ENCODE measurements at places on chromosomes 7 and 10. TPM values are rescaled to one million over a fixed set of nuclear protein-coding genes. Genes with fewer than 3 reads are reported as not detected.

DNA sequence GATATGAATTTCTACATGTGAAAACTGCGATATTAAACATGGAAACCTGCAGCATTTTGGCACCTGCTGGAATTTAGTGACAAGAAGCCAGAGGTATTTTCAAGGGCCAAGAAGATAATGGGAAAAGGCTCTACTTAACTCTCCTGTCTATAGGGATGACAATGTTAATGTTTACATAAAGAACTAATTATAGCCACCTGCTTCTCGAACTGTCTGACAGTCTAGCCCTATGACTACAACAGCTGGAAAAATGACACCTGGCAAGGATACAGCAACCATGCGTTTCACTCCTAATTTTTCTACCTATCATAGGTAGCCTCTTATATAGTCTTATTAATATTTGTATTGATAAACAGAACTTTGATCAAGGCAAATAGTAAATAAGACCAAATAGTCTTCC is 49.6 kb downstream of the MAGI2 start:
- no peak for DNase-seq

DNA sequence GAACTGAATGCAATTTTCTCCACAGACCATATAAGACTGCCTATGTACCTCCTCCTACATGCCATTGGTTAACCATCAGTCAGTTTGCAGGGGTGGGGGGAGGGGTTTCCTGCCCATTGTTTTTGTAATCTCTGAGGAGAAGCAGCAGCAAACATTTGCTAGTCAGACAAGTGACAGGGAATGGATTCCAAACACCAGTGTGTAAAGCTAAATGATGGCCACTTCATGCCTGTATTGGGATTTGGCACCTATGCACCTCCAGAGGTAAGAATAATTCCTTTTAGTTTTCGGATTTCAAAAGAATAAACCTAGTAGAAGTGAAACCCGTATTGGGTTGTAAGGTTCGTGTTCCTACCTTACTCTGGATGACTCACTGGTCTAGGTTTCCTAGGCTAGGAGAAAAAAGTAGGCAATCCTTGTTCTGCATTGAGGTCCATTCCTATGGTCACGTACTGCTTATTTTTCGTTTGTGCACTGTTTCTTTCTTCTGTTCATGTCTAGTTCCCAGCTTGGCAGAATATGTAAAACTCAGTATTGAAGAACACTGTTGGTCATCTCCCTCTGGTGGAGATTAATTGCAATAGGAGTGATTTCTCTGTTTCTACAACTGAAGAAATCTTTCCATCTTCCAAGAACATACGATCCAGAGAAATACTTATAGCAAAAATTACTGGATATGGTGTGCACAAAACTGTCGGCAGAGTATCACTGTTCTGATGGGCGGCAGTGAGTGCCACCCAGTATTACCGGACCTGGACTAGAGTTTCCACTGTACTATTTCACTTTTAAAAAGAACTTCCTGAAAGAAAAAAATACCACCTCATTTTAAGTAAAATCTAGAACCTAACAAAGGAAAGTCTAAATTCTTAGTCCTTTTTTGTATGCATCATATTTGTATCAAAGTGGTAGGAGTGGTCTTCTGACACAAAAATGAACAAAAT is at the start of gene AKR1C3:
TSS of gene AKR1C3 (plus strand) at position 150 of the 941 bp plus-strand sequence. CDS start at position 181, 31 bp downstream.
- peak; percentile 39 for DNase-seq

Gene USP54
- total RNA-seq: 25.0 TPM

DNA sequence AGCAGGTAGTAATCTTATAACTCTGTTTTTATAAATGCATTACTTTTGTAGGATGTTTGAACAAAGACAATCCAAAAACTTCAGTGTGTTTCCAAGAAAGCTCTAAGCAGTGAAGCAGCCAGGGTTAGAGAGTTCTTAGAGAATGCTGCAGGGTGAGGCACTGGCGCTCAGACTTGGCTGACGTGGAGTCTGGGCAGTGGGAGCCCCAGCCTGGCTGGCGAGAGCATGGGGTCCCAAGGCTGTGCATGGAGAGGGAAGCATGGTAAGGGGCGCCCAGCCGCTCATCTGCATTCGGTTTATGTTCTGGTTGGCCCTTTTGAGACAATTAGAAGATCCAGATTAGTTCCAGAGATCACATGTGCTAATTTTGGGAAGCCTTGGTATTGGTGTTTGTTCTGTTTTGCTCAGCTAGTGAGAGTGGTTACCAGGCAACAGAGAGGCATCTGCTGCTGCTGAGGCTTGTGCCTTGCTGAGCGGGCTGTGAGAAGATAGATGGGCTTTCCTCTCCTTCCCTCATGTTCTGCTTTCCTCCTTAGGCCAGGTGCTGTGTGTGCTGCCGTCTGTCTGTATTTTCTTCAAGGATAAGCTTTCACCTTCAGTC is 10.3 kb downstream of the SUN1 start:
- DNase-seq: no peak

GRCh38 chr10:124656541-124656940 is 87.6 kb downstream of the FAM53B start:
- no peak for DNase-seq

- DNase-seq: no peak
Measured at GRCh38 chr10:71995887-71996575, 31.8 kb downstream of the CHST3 start.

DNA sequence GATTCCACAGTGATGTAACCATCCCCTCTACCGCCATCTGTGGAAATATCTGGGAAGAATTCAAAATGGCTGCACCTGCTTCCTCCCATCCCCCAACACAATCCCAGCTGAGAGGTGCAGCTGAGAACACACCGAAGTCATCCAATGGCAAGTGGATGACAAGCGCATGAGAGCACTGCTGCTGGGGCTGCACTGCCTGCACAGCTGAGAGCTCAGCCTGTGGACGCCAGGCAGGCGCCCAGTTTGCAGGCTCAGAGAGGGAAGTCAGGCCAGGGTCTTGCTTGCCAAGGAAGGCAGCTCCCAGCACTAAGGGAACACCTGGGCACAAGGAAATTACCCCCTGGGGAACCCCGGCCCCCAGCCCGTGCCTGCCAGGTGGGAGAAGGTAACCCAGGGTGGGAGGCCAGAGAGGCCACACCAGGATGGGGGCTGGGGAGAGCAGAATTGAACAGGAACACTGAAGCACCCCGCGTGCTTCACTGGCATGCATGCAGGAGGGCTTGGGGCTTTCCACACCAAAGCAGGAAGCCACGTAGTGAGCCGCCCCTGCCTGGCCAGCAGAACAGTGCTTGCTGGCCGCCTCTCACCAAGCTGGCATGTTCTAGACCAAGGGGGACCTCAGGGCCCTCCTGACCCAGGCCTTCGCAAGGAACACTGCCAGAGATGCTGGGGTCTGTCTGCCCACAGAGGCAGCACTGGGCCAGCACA is 46.2 kb downstream of the FAM53B start:
- DNase-seq: peak; percentile 79

GRCh38 chr10:88861036-88861435 is 9.4 kb upstream of the ANKRD22 start:
- DNase-seq: no peak

- no peak for DNase-seq
Measured at GRCh38 chr10:5927306-5927705, 37.3 kb downstream of the FBH1 start.

DNA sequence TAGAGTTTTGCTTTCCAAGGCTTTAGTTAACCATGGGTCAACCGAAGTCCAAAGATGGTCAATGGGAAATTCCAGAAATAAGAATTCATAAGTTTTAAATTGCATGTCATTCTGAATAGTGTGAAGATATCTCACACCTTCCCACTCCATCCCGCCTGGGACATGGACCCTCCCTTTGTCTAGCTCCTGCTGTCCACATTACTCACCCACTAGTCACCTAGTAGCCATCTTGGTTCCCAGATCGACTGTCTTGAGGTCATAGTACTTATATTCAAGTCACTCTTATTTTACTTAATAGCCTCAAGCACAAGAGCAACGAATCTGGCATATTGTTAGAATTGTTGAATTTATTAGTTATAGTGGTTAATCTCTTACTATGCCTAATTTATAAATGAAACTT is 366.6 kb downstream of the PRPF18 start:
- no peak for DNase-seq

Gene NEURL1
- total RNA-seq: 7.9 TPM

DNA sequence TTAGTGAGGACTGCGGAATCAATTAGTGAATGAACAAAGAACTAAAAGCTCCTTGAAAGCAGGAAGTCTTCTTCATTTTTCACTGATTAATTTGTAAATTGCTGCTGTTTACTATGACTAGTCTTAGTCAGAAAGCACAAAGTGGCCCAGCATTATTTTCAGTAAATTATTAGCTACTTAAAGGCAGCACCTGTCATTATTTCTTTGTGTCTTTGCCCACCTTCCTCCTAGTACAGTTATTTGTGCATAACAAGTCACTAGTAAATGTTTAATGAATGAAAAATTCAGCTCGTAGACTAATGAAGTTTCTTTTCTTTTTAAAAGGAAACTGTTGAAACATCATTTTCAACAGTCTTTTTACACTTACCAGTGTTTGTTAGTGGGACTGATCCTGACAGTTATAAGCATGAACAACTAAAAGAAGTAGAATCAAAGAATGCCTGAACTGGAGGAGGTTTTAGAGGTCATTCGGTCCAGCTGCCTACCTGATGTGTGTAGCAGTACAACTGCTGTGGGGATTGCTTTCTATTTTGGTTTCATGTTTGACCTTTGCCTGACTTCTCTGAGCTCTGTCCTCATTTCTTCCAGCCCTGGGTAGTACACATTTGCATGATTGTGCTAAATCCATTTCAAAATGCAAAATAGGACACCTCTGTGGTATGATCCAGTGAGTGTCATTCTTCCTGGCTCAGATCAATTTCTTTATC is 140.0 kb upstream of the PHYHIPL start:
- no peak for DNase-seq

- no peak for DNase-seq
Measured at GRCh38 chr7:102895602-102896001, 17.2 kb upstream of the LRRC17 start.

Gene VGF
- total RNA-seq: 22.5 TPM

GRCh38 chr7:30703756-30704155 is 21.5 kb upstream of the CRHR2 start:
- DNase-seq: no peak

DNA sequence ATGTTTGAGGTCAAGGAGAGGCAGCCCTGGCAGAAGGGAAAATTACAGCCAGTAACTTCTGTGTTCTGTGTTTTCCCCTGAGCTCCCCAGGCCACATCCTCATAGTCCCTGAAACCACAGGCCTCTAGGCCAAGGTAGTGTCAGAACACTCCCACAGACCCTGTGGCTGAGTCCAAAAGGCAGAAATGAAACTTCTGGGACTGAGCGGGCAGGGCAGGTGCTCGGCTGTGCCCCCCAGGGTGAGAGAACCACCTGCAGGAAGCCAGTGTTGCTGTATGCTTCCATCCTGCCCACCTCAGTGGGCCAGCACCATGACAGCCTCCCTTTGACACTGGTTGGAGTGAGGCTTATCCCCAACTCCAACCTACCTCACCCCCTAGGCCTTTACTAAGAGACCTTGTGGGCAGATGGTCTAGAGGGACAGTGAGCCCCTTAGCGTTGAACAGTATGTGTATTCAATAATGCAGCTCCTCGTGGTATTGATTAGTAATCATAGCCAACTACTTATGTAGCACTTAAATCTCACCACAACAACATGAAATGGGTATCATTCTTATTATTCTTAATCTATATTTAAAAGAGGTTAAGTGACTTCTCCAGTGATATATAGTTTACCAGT is 30.3 kb downstream of the PIK3CG start:
- no peak for DNase-seq

GRCh38 chr10:93222211-93222754 is 148.6 kb downstream of the CYP26A1 start:
- no peak for DNase-seq

DNA sequence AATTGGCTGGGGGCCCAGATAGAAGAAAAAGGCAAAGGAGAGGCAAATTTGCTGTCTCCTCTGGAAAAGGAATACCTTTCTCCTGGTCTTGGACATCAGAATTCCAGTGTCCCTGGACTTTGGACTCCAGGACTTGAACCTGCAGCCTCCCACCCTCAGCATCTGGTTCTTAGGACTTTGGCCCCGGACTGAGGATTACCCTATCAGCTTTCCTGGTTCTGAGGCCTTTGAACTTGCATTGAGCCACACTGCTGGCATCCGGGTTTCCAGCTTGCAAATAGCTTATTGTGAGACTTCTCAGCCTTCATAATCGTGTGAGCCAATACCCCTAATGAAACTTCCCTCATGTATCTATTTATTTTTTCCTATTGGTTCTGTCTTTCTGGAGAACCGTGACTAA is 68.3 kb downstream of the DNAH11 start:
- DNase-seq: no peak

DNA sequence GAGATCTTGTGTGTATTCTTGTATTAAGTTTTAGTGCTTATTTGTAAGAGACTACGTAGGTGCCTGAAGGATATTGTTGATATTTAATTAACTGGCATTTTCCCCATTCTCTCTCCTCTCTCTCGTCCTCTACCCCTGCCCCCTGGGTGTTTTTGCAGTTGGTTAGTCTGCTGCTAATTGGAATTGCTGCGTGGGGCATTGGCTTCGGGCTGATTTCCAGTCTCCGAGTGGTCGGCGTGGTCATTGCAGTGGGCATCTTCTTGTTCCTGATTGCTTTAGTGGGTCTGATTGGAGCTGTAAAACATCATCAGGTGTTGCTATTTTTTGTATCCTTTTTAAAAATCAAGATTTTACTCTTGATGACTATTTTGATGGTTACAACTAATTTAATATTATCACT is 22.5 kb downstream of the TSPAN13 start:
- peak; percentile 21 for DNase-seq

- DNase-seq: no peak
Measured at GRCh38 chr7:34991938-34992840, 45.1 kb downstream of the DPY19L1 start.

DNA sequence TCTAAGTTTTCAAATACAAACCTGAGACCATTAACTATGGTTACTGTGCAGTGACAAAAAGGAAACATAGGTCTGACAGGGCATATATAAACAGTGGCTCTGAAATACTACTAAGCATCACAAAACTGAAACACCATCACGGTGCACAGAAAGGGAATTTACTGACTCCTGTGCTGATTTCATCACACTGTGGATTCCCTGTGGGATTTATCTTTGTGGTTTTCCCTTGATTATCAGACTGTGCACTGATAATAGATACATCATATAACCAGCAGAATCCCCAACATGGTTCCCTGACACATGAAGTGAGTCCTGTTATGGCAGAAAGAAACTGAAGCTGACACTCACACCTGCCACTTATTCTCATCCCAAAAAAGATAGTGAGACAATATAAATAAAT is 676.3 kb upstream of the KCND2 start:
- DNase-seq: no peak

DNA sequence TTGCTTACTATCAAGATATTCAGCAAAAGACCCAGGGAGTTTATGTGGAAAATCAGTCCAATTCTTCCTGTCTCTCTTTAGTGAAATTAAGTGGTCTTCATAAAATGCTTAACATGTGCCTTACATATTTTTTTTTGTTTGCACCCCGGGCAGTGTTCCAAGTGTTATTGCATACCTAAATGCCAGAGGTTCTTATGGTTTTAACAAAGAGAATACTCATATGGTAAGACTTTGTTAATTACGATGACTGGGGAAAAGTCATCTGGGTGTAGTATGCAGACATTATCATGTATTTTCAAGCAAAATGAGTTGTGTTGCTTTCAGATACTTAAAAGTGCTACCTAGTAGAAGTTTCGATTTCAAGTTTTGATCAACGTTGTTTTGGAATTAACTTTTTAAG is 82.6 kb downstream of the PRKG1 start:
- DNase-seq: no peak

Gene PSMC2
- 151 TPM for total RNA-seq

- DNase-seq: peak; percentile 67
Measured at GRCh38 chr10:80202934-80203834, 2.2 kb downstream of the ANXA11 start.

Data from H7 (cell line).